ENCODE measurements at places on chromosomes 3 and 15.

DNA sequence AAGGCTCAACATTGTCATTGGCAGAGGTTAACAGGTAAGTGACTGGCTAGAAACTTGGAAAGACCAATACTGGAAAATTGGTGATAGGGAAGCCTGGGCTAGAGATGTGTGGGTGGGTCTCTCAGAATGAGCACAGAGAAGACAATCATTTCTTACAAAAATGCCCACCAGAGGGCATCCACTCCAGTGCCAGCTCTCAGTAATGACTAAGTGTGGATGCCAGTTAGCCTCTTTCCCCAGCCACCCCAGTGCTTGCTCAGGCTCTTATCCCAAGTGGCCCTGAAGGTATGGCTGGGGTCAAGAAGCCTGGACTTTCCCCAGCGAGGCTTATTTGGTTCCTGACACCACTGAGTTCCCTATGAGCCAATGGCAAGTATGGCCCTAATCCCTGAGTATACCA is 115.9 kb upstream of the ST8SIA2 start:
- no peak for DNase-seq

- no peak for DNase-seq
Observed at GRCh38 chr3:113660896-113661295, 35.5 kb downstream of the USF3 start.

GRCh38 chr3:145224886-145225285 is 936.1 kb downstream of the PLOD2 start:
- DNase-seq, result no peak

- no peak for DNase-seq
Observed at GRCh38 chr3:49386056-49386756, 25.6 kb downstream of the RHOA start.

DNA sequence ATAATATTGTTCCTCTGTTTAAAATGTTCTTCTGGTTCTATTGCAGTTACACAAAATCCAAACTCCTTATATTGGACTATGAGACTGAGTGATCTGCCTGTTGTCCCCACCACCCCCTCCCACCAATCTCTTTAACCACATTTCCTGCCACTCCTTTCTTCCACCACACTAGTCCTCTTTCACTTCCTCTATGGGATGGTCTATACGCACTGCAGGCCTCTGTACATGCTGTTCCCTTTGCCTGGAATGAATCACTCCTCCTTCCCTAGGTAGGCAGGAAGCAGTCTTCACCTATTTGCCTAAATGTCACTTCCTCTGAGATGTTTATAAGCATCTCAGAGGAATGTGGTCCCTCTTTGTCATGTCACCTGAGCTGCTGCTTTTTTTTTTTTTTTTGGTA is 4.0 kb downstream of the MAP2K1 start:
- DNase-seq, result no peak

DNA sequence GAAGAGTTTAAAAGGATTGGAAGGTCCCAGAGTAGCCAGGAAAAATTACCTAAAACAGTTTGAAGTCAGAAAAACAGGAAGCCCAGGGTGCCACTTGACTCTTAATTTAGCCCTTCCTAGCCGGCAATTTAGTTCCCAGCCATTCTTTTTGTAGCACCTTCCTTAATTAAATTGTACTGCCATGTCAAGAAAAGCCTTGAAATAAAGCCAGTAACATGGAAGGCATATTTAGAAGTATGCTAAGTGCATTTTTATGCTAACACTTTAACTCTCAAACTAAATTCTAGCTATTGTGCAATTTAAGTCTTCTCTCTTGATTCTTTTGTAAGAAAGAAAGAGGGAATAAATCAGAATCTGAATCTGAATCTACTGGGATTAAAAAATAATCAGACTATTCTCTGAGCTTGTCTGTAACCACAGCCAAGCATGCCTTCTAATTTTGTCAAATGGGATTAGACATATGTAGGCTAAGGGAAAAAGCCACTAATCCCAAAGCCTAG is 43.2 kb downstream of the MAP3K13 start:
- no peak for DNase-seq

GRCh38 chr3:128415773-128416577 is 50.7 kb downstream of the DNAJB8 start:
- no peak for DNase-seq

DNA sequence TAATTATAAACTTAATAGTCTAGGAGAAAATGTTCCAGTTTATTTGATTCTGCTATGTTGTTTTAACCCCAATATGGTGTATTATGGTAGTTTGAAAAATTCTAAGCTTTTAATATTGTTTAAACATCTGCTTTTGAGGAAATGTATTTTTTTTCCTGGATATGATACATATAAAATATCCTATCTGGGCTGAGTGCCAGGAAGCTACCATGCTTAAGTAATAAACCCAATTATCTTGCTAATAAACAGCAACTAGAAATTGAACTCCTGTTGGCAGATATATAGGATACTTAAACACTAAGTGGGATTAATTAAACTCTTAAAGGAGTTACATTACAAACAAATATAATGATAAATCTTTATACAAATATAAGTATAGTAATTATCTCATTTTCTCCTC is 293.7 kb upstream of the GRM7 start:
- DNase-seq, result no peak

- DNase-seq, result no peak
Observed at GRCh38 chr15:51558411-51558810, 64.2 kb downstream of the DMXL2 start.

DNA sequence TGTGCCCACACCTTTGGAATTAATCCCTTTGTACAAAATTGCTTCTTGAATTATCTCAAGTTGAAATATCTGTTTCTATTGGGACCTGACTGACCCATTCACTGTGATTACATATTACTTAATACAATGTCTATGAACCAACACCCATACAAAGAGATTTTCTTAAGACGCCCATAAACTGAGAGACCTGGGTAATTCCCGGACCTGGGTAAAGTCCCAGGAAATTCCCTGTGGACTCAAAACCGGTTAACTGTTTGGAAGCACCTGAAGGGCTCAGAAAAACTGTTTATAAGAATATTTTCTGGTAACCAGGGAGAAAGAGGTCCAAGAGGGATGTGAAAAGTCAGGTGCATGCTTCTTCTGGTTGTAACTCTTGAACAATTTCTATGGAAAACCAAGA is 314.0 kb upstream of the WNT5A start:
- no peak for DNase-seq

- DNase-seq, result no peak
Observed at GRCh38 chr3:30567139-30567753, 39.2 kb upstream of the TGFBR2 start.

DNA sequence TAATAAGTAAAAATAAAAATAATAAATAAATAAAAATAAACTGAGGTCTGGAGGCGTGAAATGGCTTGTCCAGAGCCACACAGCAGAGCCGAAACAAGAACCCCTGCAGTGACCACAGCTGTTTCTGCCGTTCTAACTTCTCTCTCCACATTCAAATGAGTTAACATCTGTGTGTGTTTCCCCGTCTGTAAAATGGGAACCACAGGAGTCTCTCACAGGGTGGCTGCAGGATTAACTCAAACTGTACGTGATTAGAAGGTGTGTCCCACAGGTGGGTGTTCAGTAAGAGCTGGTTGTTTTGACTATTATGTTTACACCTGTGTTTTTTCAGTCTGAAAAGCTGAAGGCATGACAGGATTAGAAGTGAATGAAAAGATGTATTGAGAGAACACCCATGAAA is 27.0 kb upstream of the MUC4 start:
- no peak for DNase-seq

DNA sequence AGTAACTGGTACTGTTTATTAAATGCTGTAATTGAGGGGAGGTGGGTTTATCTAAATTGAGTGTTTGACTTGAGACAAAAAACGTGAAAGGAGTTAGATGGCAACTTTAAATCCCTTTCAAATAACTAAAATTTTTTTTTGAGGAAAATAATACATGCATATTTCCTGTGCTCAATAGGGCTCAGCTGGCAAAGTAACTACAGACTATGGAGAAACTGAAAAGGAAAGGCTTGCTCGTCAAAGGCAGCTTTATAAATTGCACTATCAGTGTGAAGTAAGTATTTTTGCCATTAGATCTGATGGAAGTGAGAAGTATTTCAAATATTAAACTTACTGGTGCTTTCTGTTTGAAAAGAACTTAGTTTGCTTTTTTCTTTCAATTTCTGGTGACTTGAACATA is 72.2 kb downstream of the DZIP3 start:
- no peak for DNase-seq

- no peak for DNase-seq
Observed at GRCh38 chr15:100008258-100008657, 275.0 kb upstream of the LYSMD4 start.

DNA sequence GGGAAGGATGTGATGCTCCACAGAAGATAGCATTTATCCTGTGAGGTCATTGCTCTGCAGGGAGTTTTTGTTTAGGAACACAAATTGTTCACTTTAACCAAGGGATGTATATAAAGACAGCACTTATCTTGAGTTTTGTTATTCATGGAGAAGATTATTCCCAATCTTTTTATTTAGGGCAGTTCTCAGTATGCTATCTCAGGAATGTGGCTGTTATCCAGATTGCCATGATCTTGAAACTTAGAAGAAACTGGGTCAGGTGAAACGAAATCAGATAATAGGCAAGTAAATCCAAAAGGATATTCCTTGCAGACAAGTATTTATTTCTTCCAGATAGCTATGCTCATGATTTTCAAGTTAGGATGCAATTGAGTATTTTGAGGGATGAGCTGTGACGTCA is 19.3 kb upstream of the TMEM42 start:
- DNase-seq, result no peak

DNA sequence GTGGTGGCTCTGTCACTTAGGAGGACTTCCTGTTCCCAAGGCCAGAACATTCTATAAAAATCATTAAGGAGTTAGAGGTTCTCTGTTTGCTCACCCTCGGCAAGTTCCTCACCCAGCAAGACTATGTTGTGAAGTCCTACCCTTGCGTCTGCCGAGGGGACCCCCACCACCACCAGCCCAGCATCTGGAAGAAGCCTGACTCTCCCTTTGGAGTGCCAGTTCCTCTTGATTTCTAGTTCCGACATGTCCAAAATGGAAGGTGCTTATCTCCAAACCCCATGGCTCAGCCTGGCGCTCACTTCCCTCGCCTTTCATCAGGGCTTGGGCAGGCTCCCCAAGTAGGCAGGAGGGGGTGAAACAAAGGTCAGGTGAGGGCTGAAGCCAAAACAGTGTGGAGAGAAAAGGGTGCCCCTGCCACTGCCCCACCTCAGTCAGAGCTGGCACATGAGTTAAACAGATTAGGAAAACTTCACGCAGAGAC is 41.0 kb downstream of the BHLHE40 start:
- DNase-seq, result no peak
